ENCODE measurements at places on chromosomes 2 and 18.
A peak's percentile ranks its signal among the peaks of the same experiment; 100 is the strongest.

DNA sequence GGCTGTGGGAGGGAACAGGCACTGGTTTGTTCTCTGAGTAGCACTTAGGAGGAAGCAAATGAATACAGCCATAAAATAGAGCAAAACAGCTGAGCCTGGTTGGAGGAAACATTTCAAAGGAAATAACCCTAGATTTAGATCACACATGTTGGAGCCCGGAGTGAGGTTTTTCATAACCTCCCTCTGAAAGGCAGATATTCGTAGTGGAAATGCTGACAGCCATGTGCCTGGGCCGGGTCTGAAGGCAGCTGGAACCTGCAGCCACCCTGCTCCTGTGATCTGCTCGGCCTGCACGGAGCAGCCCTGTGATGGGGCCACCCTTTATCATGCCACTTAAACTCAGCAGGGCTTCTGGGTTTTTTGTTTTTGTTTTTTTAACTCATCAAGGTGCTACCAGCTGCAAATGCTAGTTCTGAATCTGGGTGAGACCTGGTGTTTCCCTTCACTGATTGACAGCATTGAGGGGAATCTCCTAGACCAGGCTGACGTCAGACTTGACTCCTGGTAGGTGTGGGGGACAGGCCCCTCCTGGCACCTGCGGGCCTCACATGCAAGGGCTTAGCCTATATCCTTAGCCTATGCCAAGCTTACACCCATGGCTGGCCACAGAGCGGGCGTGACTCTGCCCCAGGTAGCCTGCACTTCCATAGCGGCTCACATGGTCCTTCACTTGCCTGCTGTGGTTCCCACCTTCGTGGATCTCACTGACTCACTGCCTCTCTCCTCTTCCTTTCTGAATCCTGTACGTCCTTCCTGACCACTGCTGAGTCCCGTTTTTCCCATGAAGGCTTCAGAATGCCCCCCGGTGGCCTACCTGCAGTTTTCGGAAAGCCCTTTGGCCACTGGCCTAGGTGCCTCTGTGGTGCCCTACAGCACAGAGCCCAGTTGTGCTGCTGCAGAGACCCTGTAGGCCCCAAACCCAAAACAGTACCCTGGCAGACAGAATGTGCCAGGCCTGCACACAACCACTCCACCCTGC lies 217.3 kb downstream of the SEPTIN10 start:
- DNase-seq = no peak

DNA sequence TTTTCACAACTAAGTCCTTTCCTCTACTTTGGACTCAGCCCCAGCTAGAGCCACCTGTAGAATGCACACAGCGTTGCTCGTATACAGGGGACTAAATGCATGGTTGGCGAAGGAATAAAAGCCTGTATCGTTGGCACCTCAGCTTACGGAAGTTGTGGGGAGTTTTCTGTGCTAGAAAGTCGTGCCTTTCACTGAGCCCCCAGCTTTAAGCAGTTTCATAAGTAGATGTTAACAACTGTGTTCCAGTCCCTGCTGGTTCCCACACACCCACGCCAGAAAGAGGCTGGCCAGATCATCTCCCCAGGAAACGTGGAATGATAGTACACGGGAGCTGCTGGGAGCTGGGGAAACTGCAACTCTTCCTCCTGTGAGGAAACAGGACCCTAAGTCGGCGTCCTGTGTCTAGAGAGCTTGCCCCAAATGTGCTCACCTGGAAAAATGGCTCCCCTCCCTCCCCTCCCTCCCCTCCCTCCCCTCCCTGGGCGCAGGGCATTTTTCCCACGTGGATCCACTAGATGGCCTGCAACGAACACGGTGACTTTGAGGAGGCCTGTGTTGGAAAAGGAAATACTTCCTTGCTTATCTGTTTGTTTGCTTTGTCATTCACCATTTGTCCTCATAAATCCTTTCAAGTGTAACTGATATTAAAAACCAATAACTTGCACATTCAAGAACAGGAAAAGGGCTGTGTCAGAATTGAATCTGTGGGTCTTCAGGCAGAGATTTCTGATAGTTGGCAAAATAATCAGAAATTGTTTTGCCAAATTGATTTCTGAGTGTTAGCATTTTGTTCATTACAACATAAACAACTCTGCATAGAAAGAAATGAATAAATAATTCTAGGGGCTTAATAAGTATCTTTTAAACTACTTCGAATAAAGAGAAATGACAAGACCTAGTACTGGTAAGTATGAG lies 43.9 kb upstream of the RFX8 start:
- DNase-seq = no peak

DNA sequence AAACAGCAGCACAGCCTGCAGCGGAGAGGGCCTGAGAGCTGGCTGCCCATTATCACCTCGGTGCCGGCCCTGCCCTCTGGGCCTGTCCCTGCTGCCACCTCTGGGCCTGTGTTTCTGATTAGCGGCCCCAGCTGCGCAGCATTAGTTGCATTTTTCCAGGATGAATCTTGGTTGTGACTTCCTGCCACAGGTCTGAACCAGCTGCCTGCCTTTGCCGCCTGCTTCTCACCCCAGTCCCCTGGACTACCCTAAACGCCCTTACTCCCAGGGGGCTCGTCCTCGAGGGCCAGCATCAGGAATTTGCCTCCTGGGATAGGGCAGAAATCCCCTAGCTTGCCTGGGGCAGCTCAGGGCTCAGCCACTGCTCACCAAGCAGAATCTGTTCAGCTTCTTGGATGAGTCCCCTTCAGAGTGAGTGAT lies 342.8 kb downstream of the DYSF start:
- no peak for DNase-seq

GRCh38 chr18:3265564-3266033 lies 3.7 kb downstream of the MYL12B start:
- no peak for DNase-seq

DNA sequence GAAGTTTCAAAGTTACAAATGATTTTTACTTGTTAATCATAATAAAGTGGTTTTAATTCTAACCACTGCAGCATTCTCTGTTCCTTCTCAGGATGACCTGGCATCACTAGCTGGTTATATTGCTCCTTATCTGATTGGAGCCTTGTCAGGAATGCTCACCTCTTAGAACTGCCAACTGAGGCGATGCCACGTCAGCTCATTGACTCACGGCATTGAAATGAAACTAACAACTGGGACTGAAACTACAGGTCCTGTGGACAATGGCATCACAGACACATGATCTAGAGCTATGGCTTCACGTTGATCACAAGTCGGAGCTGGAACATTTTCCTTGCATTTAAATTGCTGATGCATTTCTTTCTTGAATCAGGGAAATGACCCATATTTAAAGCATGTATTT lies 54.9 kb upstream of the MAP2 start:
- DNase-seq = no peak

DNA sequence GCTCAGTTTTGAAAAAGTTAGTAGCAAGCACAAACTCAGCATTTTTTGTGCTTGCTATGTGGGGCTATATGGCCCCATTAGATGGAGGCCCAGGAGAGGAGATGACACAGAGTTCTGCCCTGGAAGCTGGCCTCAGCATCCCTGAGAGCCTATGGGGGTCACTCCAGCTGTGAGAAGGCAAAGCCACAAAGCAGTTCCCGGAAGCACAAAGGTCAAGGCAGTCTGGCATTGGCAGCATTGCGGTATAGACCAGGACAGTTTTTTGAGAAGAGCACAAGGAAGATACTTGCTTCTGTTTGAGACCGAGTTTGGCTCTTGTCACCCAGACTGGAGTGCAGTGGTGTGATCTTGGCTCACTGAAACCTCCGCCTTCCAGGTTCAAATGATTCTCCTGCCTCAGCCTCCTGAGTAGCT lies 7.5 kb upstream of the ITPRIPL1 start:
- DNase-seq = no peak

DNA sequence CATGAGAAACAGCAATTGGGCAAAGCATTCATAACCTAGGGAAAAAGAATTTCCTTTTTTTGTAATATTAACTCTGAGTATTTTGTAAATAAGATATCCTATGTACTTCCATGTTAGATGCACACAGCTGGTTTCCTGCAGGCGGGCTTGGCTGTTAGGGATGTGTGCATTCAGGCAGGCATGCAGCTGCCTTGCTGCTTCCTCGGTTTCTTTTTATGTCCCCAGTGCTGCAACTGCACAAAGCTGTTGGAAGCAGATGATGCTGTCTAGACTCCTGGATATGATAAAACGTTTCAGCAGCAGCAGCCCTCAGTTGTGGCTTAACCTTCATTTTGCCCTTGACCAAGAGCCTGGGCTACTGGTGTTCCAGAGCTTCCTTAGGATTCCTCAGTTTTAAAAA lies 89.4 kb upstream of the EML6 start:
- no peak for DNase-seq

DNA sequence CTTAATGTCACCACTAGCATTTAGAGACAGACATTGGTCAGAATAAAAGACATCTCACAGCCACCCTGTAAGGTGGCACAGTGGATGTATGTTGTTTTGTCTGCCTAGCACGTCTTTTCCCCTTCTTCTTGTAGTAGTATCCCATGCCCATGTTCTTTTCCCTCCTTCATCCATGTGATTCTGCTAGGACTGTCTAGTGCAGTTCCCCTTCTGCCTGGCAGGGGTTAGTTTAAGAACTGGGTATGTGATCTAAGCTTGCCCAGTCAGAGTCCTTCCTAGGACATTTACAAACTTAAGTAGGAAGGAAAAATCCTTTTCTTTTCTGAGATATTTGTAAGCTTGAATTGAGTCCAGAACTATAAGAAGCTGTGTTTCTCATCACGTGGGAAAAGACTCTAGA lies 172.3 kb downstream of the BABAM2 start:
- no peak for DNase-seq

- peak; percentile 7 for DNase-seq
Measured at GRCh38 chr2:20868377-20868776, 45.5 kb upstream of the LDAH start.

GRCh38 chr2:215796140-215796855 lies 217.1 kb downstream of the MREG start:
- DNase-seq = no peak

DNA sequence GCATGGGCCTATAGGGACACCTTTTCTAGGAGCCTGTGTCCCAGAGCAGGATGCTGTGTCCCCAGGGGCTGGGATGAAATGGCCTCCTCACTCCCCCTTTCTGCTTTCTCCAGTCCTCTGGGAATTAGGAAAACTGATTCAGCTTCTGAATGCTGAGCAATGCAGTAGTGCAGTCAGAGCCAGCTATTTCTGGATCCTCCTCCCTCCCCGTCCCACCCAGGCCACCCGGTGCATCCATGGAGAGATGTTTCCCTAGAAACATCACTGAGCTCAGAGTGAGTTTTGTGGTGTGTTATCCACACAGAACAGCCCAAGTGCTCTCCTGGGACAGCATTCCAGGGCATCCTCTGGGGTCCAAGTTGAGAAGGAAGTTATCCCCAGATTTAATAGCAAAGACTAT lies 125.5 kb downstream of the LOXHD1 start:
- DNase-seq = no peak

DNA sequence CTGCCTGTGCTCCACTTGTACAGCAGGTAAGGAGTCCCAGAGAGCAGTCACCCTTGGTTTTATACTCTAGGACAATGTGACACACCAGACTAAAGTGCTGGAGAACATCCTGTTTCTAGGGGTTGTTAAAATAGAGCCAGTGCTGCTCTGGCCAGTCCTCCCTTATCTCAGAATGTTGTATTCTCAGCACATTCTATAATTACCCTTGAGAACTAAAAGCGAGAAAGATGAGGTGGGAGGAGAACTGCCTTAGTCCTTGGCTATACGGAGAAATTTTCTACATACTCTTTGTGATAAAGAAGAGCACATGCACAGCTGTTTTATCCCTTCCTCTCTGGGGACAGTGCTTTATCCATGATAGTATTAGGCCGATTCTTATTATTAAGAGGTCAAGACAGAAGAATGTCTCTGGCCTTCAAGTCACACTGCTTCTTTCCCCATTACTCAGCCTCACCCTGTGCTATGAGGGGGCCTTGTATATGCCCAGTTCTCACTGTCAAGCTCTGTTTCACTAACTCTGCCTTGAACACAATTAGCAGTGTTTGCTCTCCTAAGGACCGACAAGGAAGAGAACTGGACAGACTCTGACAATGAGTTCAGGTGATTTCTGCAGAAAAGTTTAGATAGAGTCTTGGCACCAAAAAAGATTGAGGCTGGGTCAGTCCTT lies 385.8 kb downstream of the TRIB2 start:
- no peak for DNase-seq

DNA sequence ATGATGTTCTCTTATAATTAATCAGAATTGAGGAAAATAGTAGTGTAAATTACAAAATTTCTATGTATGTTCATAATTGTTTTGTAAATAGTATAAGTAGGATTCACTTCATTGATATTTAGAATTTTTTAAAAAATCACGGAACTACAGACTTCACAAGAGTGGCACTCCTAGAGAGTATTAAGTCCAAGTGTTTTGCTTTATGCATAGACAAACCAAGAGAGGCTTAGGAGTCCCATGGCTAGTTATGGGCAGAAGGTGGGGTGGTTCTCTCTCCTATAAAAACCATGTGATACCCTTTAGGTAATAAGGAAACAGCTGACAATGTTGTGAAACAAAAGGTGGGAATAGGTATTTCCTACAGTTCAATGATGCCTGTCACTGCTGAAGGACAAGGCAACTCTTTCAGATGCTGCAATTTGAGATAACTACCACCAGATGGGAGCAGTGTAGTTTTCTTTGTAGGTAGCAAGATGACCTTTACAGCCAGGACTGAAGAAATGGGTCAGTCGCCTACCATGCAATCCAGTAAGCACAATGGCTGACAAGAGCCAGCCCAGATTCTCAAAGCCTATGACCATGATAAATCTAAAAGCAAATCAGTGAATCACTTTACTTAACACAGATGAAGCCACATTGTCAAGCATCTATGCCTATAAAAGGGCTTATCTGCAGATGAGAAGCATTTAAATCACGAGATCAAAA lies 83.9 kb downstream of the AAK1 start:
- peak; percentile 27 for DNase-seq

- DNase-seq = no peak
Measured at GRCh38 chr2:219335373-219335786, 2.8 kb upstream of the RESP18 start.

- no peak for DNase-seq
Measured at GRCh38 chr2:81235601-81236000, 931.0 kb upstream of the LRRTM1 start.

DNA sequence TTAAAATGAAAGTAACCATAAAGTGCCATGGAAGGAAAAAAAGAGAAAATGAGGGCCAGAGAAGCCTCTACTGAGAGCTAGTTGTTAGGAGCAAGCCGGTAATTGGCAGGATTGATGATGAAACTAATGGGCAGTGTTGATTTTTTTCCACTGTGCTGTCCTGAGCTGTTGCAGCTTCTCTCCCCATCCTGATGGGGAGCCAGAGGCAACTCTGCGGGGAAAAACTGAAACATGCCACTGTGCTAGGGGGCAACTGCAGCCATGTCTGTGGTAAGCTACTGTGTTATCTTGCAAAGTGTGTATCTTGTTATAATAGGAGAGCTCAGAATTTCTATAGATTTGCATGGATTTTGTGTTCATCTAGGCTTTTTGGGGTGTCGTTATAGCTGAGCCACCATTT lies 487.9 kb downstream of the STK39 start:
- DNase-seq = no peak
